HS-27A (cell line): ENCODE measurements at places on chromosomes 6 and 20.

GRCh38 chr6:33215271-33216116, 7.2 kb downstream of the RING1 start:
- no peak for DNase-seq

DNA sequence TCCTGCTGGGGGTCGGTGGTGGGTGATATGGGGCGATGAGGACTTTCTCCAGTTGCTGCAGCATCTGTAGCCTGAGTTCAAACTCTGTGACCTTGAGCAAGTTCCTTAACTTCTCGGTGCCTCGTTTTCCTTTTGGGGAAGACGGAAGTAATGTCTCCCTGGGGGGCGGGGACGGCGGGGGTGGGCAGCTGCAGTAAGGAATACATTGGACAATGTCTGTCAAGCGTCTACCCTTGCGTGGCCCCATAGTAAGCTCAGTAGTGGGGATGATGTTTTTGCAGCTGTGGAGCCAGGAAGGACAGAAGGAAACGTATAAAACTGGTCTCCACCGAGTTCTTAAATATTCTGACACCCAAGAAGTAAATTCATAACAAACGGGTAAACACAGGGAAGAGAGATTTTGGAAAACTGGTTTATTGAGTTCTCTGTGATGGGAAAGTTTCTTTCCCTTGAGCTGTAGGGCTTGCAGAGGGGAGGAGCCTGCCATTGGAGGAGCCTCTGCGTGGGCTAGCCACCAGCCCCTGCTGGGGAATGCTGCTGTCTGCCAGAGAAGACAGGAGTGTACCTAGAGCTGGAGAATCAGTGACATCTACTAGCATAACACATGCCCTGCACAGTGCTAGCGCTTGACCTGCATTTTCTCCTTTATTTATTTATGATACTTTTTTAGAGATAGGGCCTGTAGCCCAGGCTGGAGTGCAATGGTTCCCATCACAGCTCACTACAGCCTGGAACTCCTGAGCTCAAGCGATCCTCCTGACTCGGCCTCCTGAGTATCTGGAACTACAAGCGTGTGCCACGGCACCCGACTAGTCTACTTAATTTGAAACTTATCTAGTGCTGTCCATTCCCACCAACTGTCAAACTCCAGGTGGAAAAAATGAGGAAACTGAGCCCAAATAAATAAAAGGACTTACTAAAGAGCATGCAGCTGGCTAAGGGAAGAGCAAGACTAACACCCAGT, 1.2 kb upstream of the ACSS1 start:
- no peak for DNase-seq

GRCh38 chr6:37175332-37176267, 5.6 kb downstream of the PIM1 start:
- DNase-seq = no peak

DNA sequence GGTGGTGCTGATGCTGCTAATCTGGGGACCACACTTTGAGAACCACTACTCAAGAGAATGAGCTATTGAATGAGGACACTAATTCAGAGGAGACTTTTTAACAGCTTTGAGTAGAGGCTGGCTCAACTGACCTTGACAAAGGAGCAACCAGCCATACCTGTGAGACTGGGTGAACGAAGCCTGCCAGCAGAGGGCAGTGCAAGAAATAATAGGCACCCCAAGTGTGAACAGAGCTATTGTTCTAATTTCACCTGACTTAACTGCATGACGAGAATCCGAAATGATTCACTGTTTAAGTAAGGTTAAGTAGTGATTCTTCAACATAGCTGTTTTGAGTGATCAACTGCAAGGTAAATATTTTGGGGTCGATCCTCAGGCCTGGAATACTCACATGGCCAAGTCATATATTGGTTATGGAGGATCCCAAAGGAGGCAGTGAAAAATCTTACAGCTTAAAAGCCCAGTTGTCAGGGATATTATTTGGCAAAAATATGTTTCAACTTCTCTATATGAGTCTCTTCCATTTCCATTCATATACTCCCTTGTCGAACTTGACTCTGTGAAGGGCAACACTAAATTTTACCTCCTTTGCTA, 550.5 kb upstream of the MARCKS start:
- DNase-seq = no peak

DNA sequence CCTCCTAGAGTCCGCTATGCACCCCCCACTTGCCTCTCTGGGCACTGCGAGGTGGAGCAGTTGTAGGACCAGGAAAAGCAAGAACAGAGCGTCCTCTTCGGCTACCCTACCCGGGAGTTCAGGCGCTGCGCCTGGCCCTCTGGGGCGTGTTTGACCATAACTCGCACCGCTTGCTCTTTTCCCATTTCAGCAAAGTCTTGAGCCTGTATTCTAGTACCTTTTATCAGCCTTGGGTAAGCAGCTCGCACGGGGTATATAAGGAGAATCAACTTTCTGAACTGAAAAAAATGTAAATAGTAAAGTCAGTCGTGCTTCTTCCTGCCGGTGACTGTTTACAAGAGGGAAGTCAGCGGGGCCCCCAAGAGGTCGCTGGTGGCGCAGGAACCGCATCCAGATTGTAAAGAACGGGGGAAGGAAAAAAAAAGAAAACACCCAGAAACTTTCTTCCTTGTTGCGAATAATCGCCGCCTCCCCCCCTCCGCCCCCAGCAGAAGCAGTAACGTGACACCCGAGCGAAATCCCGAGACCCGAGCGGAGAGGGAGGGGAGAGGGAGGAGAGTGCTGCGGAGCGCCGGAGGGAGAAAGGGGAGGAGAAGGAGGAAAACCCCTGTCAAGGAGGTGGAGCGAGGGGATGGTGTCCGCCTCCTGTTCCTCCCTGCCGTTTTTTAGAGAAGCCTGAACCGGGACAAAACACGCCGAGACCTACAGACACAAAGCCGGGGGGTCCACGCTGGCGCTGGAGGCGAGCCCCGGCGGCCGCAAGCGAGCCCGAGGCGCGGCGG, at the start of gene UST:
TSS of gene UST (plus strand) at position 668 of the 782 bp plus-strand sequence. CDS start 401 bp downstream, outside the sequence.
- peak; percentile 64 for DNase-seq

- no peak for DNase-seq
Measured at GRCh38 chr6:30974490-30975252, 8.8 kb upstream of the MUC21 start.

DNA sequence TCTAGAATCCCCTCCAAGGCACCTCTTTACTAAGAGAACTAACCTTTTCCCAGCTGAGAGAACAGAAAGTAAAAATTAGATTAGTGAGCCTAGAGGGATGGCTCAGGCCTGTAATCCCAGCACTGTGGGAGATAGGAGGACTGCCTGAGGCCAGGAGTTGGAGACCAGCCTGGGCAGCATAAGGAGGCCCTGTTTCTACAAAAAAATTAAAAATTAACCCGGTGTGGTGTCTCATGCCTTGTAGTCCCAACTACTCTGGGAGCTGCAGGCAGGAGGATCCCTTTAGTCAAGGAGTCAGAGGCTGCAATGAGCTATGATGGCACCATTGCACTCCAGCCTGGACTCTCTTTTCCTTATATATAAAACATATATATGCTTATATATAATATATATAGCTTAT, 5.5 kb upstream of the OOEP start:
- DNase-seq = no peak

DNA sequence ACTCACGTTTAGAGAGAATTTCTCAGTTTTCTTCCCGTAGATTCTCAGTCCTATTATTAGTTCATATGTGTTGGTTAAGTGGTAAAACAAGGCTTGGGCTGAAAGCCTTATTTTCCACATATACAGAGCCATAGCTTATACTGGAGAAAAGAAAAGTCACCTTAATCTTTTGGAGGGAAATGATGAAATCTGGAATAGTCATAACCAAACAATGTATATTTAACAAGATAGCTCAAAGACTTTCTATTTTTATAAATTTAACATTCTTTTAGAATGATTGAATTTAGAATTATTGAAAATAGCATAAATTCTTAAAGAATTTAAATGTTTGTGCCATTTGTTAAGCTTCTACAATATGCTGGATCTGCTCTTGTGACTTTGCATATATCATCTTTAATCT, 85.8 kb downstream of the CDKAL1 start:
- DNase-seq = peak; percentile 23

DNA sequence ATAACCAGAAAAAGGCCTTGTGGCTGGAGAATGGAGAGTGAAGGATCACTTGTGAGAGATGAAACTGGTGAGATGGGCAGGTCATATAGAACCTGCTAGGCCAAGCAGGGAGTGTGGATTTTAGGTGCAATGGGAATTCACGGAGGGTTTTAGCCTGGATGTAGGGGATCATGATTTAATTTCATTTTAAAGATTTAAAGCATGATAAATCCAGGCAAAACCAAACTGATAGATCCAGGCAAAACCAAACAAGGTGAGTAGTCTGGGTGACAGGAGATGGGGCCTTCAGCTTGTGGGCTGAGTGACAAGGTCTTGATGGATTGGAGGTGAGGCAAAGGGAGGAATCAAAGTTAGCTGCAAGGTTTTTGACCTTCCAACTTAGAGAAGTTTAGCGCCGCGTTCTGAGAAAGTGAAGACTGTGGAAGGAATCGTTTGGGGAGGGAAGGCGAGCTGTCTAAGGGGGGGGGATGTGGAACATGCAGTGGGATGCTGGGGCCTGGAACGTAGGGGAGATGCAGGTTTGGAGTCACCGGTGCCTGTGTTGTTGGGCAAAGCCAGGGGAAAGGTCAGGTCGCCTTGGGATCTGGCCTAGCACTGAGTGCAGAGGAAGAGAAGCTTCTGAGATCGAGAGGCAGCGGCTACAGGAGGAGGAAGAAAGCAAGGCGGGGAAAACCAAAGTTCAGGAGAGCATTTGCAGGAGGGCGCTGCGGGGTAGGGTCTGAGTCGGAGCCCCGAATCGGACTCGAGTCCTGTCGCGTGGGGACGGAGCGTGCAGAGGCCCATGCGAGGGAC, 1.3 kb upstream of the PLCG1 start:
- DNase-seq = no peak

- DNase-seq = no peak
Measured at GRCh38 chr6:90144396-90144795, 152.2 kb downstream of the BACH2 start.

DNA sequence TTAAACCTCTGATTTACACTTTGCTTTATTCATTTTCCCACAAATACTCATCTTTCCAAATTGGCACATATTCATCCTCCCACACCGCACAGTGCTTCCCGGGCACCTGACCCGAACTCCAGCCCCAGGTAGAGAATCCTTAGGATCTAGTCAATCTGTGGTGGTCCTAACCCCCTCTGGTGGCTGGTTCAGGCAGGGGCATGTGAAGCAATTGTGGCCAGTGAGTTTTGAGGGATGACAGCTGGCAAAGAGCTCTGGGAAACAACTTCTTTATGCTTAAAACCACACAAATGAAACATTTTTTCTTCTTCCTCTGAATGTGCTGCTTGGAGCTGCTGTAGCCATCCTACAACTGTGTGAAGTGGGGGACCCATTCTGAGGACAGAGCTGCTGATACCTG, 54.7 kb downstream of the ELOVL5 start:
- DNase-seq = no peak

DNA sequence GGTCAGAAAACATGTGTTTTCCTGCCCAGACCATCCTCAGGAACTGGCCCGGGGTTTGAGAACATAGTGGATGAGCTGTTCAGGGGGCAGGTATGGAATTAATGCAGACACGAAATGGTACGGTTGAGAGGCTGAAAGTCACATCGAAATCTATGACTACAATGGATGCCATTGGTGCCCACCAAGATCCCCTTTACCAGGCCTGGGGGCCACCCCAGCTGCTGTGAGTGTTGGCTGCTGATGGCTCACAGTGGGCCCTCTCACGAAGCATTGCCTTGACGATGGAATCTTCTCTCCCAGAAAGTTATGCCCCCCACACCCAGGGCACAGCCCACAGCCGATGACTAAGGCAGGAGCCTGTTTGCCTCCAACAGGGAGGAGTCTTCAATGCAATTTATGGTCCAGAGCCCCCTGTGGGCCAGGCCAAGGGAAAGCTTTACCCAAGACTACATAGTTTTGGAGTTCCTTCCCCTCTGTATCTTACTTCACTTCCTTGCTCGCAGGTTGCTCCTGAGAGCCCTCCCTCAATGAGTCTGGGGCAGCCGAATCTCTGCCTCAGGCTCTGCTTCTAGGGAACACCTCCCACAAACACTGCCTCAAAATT, 92.6 kb downstream of the BFSP1 start:
- DNase-seq = no peak
